Activated naive CD8-positive, alpha-beta T cell treated with anti-CD3 and anti-CD28 coated beads, Interleukin-2, amount 10 ng/mL, durations not matched to agents 7 days and 5 days (primary cell): ENCODE measurements at places on chromosomes 12 and 14. TPM values are rescaled to one million over a fixed set of nuclear protein-coding genes. Genes with fewer than 3 reads are reported as not detected.
A peak's percentile ranks its signal among the peaks of the same experiment; 100 is the strongest.

DNA sequence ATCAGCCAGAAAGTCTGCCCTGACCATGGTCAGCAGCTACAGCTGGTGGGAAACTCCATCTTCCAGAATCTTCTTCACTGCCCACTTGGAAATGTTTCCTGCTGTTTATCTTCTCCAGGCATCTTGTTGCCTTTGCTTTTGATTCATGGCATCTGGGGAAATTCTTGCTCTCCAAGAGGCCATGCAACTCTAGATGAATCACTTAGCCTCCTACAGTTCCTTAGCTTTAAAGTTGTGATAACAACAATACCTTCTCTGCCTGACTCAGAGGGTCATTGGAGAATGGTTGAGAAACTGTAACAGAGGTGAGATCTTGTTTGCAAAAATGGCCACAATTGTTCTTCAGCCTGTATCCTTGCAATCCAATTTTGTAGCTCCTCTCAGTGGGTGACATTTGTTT, 121.0 kb upstream of the VRK1 start:
- no peak for DNase-seq

- DNase-seq, result no peak
Observed at GRCh38 chr12:103043531-103044486, 86.3 kb downstream of the ASCL1 start.

DNA sequence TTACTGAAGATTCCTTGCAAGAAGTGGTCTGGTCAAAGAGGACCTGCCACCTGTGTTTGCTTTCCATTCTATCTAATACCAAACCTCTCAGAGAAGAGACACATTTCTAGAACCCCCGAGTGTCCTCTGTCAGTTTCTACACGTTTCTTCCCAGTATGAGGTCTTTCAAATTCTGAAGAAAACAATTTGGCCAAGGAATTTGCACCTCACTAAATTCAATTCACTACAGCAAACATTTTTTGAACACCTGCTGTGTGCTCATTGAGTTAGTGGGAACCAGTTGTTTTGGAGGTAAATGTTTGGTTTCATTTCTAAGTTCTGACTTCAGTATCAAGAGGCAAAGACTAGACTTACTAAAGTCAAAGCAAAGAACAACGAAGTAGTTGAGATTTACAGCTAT, 19.4 kb downstream of the GPR19 start:
- DNase-seq, result no peak

DNA sequence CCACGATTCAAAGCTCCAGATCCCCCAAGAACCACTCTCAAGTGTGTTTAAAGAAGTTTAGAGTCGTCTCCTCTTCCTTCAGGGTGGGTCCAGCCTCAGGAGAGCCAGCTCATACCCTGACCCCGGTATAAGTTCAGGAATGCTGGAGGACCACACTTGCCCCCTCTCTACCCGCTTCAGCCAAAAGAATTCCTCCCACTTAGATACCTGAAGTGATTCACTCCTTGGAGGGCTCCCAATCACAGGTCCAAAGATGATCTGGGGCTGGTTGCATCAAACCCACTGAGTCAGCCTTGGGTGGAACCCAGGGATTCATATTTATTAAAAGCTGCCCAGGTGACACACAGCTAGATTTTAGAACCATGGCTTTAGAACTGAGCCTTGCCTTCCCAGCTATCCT, 133.5 kb upstream of the PARP11 start:
- DNase-seq, result no peak

DNA sequence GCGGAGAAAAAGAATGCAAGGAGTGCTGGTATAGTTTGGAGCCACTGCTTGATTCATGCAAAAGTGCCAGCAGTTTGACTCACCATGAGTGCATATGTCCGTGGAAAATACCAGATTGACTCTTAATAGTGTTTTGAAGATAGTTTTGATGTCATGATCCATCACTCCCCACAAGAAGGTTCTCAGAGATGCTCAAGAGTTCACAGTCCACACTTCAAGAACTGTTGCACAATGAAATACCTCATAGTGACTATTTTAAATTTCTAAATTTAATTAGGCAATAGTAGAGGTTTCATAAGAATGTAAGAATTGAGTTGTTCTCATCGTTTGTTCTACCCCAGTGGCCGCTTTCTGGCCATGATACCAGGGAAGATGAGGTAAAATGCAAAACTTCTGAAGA, 286.6 kb upstream of the RGS6 start:
- DNase-seq, result no peak

- no peak for DNase-seq
Observed at GRCh38 chr14:105849933-105850626, 323.7 kb downstream of the TMEM121 start.

- peak; percentile 42 for DNase-seq
Observed at GRCh38 chr12:130026608-130027176, 122.9 kb upstream of the TMEM132D start.

- DNase-seq, result no peak
Observed at GRCh38 chr12:59079472-59079871, 159.2 kb upstream of the LRIG3 start.

DNA sequence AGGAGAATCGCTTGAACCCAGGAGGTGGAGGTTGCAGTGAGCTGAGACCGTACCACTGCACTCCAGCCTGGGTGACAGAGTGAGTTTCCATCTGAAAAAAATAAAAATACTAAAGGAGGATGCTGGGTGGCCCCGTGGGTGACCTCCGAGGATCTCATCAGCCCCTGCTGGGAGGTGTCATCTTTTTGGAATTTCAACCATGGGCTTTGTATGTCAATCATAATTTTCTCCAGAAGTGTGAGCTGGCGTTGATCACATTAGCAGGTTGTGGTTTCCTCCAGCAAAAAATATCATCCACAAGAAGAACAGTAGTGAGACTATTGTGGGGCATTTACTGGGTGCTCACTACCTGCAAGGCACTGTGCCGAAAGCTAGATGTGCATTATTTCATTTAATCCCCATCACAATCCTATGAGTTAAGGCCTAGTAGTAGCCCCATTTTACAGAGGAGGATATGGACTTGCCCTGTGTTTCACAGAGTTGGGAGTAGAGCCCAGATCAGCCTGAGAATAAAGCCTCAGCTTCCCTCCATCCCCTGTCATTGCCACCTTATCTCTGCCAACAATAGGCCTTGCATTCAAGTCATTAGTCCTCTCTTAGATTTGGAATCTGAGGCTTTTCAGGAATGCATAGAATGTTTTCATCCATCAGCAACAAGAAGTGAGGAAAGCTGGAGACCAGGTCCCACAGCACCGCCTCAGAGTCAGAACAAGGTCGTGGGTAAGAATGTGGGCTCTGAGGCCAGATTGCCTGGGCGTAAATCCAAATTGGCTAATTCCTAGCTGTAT, 39.8 kb downstream of the SVOP start:
- DNase-seq, result no peak

DNA sequence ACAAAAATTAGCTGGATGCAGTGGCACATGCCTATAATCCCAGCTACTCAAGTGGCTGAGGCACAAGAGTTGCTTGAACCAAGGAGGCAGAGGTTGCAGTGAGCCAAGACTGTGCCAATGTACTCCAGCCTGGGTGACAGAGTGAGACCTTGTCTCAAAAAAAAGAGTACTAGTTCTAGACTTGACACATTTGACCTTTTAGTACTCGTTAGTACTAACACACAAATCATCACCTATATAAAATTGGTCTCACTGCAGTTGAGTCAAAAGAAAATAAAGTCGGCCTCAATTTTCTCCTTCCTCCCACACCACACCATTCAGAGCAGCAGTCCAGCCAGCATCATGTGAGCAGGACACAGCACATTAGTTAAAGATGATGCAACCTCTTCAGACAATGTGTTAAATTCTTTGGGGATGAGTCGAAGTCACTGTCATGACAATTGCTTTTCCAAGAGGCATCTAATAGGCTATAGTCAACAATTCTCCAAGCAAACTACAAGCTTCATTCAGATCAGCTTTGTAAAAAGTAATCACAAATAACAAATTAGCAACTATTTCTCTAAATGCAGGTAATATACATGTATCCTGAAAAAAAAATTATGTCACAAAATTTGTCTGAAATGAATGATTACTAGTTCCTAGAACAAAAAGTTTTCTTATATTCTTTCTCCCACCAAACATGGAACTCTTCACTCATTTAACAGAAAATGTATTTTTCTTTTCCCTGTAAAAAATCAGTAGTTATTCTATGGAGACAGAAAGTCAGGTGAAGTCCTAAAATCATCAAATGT, 55.6 kb downstream of the CLIP1 start:
- DNase-seq, result no peak

DNA sequence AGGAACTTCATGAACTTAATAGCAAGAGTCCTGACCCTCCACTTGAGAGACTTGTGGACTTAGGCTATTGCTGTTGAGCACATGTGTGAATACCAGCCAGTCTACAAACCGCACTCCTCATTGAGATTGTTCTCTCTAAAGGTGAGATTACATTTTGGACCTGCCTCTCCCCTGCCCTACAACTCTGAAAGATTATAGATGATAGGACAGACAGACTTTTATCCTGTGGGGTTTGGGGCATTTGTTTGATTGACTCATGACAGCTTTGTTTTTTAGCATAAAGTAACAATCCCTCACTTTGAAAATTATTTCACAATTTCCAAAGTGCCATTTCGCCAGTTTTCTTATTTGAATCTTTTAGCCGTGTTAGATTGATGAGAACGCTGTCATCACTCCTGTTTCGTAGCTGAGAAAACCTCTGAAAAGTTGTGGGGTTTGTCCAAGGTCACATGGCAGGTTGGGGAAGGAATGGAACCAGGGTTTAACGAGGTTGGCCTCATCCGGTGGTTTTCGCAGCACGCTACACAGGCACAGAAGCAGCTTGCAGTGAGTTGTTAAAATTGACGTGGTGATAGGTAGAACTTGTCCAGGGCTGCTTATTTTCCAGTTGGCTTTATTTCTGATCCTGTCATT, 836 bp downstream of the EVL start:
- DNase-seq, result peak; percentile 78

DNA sequence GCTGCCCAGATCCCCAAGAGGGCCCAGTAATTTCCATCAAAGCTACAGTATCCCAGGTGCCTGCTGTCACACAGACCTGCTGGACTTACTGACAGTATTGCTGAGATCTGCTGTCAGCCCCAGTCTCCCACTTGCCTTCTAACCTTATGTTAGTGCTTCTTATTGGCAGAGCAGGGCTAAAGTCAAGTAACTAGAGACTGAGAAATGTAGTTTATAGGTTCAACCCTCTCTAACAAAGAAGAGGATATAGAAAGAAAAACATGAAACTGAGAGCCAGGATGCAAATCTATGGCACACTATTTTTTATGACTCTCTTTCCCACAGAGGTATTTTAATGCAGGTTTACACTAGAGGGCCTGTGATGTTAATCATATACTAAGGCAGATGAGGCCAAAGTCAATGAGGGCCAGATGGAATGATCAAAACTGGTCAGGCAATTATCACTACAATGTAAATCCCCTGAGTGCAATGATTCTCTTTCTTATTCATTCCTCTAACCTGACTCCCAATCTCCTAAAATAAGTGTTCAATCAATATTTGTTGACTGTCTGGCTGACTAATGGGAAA, 781.9 kb downstream of the VRK1 start:
- no peak for DNase-seq

GRCh38 chr12:87687362-87687761, 341.8 kb downstream of the C12orf50 start:
- no peak for DNase-seq

GRCh38 chr12:118312578-118312977, 60.1 kb downstream of the TAOK3 start:
- no peak for DNase-seq

GRCh38 chr14:40859055-40859454, 747.6 kb upstream of the LRFN5 start:
- DNase-seq, result no peak

GRCh38 chr14:22900081-22900799, 17.2 kb downstream of the REM2 start:
- DNase-seq, result no peak

- DNase-seq, result no peak
Observed at GRCh38 chr12:4011597-4011996, 138.4 kb upstream of the PARP11 start.

- DNase-seq, result no peak
Observed at GRCh38 chr12:46260913-46261476, 7.8 kb downstream of the SLC38A1 start.

DNA sequence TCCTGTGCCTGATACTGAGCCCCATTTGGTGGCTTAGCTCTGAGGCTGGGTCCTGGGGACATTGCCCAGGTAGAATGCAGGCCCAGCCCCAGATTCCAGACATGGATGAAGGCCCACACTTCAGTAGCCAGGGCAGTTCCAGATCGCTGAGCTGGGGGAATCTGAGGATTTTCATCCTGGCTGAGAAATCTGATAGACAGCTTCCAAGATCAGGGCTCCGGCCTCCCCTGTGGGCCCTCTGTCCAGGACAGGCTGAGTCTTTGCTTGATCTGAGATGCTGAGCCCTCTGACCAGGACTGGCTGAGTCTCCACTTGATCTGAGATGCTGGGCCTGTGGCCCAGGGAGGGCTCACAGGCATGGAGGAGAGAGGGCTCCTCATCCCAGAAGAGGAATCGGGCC, 3.3 kb upstream of the RASAL1 start:
- DNase-seq, result no peak

DNA sequence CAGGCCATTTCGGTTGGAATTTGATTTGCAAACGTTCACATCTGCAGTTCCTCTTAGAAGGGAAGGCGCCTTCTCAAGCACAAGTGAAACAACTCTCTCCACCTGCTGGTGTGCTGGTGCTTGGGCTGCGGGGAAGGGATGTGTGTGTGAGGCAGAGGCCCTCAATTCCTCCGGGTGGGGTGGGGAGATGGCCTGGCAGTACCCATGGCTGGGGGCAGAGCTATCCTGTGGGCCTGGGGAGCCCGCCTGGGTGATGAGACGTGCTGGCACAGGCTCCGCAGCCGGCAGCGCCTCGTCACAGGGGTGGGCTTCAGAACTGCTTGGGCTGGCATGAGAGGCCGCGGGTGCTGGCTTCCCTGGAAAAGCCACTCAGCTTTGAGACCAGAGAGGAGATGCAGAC, 28.9 kb upstream of the TDRD9 start:
- DNase-seq, result no peak

DNA sequence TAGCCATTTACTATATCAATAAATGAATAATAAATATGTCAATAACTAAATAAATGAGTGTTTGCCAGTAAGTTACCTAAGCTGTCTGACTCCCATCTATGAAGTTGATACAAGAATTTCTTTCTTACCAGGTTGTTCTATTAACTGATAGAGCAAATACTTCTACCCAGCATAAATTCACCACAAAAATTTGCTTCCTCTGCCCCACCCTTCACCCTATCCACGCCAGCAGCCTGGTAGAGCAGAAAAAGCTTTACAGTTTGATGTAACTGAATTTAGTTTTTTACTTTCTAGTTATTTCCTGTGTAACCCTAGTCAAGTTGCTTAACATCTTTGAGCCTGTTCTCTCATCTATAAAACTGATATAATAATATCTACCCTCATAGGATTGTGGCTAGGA, 94.9 kb upstream of the SLC16A7 start:
- DNase-seq, result no peak

DNA sequence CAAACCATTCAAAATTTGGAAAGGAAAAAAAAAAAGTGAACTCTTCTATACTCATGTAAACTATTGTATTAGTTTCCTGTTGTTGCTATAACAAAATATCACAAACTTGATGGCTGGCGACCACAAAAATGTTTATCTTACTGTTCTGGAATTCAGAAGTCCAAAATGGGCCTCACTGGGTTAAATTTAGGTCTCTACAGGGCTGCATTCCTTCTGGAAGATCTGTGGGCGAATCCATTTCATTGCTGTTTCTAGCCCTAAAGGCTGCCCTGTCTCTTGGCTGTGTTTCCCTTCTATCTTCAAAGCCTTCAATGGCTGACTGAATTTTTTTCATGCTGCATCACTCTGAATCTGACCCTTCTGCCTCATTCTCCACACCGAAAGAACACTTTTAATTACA, 105.1 kb upstream of the NAV3 start:
- no peak for DNase-seq

HOXC13 gene
- not detected for total RNA-seq

CD163 gene
- total RNA-seq, result 5.3 TPM

CCDC59 gene
- 55.0 TPM for total RNA-seq

SPRYD3 gene
- total RNA-seq, result 34.4 TPM

DBX2 gene
- not detected for total RNA-seq
